ENCODE measurements at places on chromosomes 11 and 22. TPM values are rescaled to one million over a fixed set of nuclear protein-coding genes. Genes with fewer than 3 reads are reported as not detected.

Gene PHF21B
- total RNA-seq = 0.93 TPM

- peaks cover 15% of the 10 kb centered on the region for H3K4me1 ChIP-seq
- H3K4me3 ChIP-seq = no peak overlapping the region
Measured at GRCh38 chr11:44733877-44734276, 7.1 kb downstream of the TSPAN18 start.

Gene CCDC188
- not detected for total RNA-seq

Gene MPZL2
- 3.0 TPM for total RNA-seq

DNA sequence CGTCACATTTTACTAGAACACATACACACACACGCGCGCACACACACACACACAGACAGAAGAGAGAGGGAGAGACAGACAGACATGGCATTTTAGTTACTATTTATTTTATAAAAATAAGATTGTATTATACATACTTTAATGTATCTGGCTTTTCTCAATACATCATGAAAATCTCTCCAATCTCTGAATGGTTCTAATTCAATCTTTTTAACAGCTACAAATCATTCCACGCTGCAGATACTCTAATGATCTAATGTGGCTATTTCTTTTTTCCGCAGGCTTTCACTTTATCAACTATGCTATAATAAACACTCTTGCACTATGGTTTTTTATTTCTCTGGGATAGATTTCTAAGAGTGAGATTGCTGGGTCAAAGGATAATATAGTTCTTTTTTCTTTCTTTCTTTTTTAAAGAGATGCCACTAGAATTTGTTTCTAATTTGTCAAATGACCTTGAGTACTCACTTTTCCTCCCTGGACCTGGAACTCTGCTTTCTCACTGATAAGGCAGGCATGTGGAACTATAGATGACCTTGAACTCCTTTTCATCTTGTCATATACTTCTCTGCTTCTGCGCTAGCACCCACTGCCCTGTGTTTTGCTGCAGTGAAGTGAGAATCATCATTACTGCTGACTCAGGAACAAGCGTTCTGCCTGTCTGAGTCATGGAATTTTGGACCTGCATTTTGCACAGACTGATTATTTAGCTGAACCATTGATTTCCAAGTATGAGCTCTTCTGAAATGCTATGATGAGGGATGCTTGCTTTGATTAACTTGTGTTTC lies 4.9 kb upstream of the SLC6A5 start:
- H3K36me3 ChIP-seq = no peaks in the 10 kb centered on the region
- no peak overlapping the region for H3K4me3 ChIP-seq
- peaks cover 65% of the 10 kb centered on the region for H3K27me3 ChIP-seq
- H3K4me1 ChIP-seq = peaks cover 5% of the 10 kb centered on the region
- no peak for DNase-seq

- no peak for DNase-seq
- H3K4me3 ChIP-seq = no peak overlapping the region
- H3K27me3 ChIP-seq = no peaks in the 10 kb centered on the region
- peaks cover 2% of the 10 kb centered on the region for H3K4me1 ChIP-seq
Measured at GRCh38 chr11:46485856-46486443, 94.4 kb upstream of the CHRM4 start.

DNA sequence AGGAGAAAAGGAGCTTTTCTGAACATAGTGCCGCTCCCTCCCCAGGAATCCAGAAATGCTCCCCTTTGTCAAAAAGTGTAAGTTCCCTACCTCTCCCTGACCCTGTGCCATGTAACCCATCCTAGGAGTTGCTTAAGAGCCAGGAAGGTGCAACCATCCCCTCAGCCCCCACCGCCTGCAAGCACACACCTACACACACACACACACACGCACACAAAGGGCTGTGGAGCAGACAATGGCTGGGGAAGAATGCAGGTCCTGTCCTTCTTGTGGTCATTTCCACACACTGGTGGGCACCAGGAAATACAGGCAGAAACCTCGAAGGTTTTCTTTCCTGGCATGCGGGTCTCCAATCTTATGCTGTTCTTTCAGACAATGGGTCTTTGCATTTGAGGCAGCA lies 1.2 kb downstream of the P2RX3 start:
- no peak overlapping the region for H3K27ac ChIP-seq
- peaks cover 6% of the 10 kb centered on the region for H3K36me3 ChIP-seq
- no peak for DNase-seq
- peaks cover 18% of the 10 kb centered on the region for H3K4me1 ChIP-seq
- peaks cover 5% of the 10 kb centered on the region for H3K27me3 ChIP-seq
- no peak overlapping the region for H3K4me3 ChIP-seq

DNA sequence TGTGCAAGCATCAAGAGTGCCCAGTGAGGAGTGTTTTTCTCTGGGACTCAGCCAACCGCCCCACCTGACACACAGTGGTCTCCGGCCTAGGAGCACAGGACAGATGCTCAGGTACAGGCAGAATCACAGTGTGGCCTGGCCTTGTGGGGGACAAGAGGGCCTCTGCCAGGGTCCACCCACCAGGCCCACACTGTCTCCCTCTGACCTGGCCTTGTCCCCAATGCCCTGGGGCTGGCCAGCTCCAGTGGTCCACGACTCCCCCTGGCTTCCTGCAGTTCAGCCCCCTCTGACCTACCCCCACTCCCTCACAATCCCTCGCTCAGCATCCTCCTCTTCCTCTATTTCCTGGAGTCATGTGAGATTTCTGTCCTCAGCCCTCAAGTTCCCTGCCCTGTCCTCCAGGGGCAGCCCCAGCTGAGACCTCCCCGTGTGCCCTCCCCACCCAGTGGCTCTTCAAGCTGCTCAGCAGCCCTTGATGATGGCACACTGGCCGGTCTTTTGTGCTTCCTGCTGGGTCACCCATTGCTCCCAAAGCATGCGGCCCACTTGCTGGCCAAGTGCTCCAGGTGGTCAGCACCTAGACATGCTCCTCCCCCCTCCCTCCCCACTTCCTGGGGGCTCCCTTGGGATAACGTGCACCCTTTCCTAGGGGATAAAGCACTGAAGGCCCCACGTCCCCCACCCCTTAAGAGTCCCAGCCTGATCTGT lies 1.7 kb downstream of the TSSK2 start:
- no peaks in the 10 kb centered on the region for H3K27me3 ChIP-seq
- no peaks in the 10 kb centered on the region for H3K4me1 ChIP-seq
- H3K36me3 ChIP-seq = peaks cover 13% of the 10 kb centered on the region

- H3K36me3 ChIP-seq = no peaks in the 10 kb centered on the region
- no peaks in the 10 kb centered on the region for H3K4me1 ChIP-seq
- no peak overlapping the region for H3K27ac ChIP-seq
- DNase-seq = no peak
- H3K4me3 ChIP-seq = no peak overlapping the region
Measured at GRCh38 chr11:35629914-35630313, 11.7 kb downstream of the FJX1 start.
